ENCODE measurements at places on chromosomes 5 and 9. TPM values are rescaled to one million over a fixed set of nuclear protein-coding genes. Genes with fewer than 3 reads are reported as not detected.
A peak's percentile ranks its signal among the peaks of the same experiment; 100 is the strongest.

RMI1 gene
- 1.6 TPM for polyA plus RNA-seq

CAVIN4 gene
- 42.1 TPM for polyA plus RNA-seq

ZCCHC9 gene
- polyA plus RNA-seq, result 13.8 TPM

PLAC8L1 gene
- not detected for polyA plus RNA-seq

SOHLH1 gene
- not detected for polyA plus RNA-seq

IFNA2 gene
- not detected for polyA plus RNA-seq

PTGES gene
- polyA plus RNA-seq, result 2.7 TPM

RNF208 gene
- polyA plus RNA-seq, result 72.7 TPM

- peak; percentile 40 for DNase-seq
These were observed 151.7 kb upstream of the ELL2 start for GRCh38 chr5:96113170-96113939.

GRCh38 chr5:133059621-133060020 is 7.8 kb downstream of the HSPA4 start:
- DNase-seq, result no peak

GRCh38 chr5:159786901-159787691 is 129.2 kb upstream of the ADRA1B start:
- DNase-seq, result peak; percentile 59

GRCh38 chr9:37198039-37198729 is 77.8 kb downstream of the ZCCHC7 start:
- DNase-seq, result no peak

- DNase-seq, result no peak
These were observed 120.8 kb upstream of the PDE4D start for GRCh38 chr5:60014331-60014730.

DNA sequence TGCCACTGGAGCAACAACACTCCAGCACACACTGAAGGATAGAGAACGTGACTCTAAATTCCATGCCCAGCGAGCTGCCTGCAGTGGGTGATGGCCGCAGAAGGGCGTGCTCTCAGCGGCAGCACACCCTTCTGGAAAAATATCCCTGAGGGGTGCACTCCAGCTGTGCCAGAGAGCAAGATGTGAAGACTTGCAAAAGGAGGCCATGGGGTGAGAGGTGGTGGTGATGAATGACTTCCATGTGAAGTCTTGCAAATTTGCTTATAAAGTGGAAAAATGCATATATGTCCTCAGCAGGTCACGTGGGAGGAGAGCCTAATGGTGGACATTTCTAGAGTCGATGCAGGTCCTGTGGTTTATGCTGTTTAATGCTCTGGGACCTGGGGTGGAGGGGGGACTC is 39.8 kb upstream of the COL5A1 start:
- no peak for DNase-seq

DNA sequence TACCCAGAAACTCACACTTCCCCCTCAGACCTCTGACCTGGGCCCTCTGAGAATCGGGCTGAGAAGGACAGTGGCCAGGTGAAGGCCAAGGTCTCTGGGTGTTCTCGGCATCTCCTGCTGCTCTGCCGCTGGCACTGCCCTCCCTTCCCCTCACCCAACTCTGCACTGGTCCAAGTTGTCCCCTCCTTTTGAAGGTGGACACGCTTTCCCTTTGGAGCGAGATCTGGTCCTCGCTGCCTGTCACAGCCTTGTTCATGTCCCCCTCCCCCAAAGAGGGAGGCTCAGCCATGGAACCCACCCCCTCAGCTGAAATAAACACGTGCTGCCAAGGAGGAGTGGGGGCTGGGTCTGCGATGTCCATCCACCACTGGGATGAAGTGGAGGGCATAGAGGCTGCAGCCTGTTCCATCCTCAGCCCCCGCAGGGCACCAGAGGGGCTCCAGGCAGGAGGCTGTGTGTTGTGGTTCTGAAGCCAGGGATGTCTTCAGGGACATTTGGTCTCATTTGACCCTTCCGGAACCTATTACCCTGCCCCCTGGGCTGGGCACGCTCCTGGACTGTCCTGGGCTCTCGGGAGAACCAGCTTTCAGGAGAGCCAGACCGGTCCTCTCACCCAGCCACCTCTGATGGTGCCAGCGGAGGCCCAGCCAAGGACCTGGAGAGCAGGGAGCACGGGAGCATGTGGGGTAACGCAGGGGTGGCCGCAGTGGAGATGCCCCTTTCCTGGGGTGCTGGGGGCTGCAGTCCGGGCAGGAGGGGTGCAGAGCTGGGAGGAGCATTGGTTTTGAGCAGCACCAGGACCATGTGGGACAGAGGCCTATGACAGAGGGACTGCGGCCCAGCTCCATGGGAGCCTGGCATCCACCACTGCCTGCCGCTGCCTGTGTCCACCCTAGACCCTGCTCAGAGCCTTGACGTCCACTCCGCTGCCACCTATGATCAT is 4.7 kb upstream of the LCN2 start:
- DNase-seq, result peak; percentile 52

GRCh38 chr5:120388016-120388781 is 75.9 kb upstream of the PRR16 start:
- no peak for DNase-seq

DNA sequence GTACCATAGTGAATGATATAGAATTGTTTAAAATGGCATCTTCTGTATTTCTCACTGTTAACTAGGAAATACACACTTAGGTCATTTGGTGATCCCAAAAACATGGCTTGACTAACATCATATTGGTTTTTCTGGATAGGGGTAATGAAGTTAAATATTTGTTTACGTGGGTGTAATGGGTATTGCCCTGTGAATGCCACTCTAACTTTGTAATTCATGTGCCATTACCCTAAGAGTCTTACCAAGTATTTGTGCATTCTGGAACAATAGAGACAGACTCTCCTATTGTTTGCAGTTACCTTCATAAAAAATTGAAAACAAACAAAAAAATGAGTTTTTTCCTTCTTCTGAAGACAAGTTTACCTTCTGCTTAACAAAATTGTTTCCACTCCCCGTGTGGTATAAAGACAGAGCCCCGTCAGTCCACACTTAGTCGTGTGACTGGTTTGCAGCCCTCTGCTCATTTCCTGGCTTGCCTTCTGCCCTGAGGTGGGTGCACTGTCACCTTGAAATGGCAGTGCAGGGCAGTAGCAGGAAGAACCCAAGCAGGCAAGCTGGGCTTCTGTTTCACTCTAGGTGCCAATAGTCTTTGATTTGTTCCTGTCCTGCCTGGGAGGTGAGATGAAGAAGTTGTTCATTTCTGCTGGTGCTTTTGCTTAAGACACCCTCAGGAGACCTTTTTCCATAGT is 9.6 kb upstream of the CATSPER3 start:
- no peak for DNase-seq

GRCh38 chr9:114097613-114098020 is 1.5 kb downstream of the KIF12 start:
- no peak for DNase-seq

All from heart left ventricle (tissue), 16 donors.